ENCODE measurements at places on chromosomes 16 and 17. TPM values are rescaled to one million over a fixed set of nuclear protein-coding genes. Genes with fewer than 3 reads are reported as not detected.

The SLC12A3 gene
- total RNA-seq: 0.20 TPM

The HAS3 gene
- total RNA-seq: 0.15 TPM

The OR1G1 gene
- not detected for total RNA-seq

The TMC8 gene
- 0.30 TPM for total RNA-seq

The CLEC19A gene
- not detected for total RNA-seq

The NUP88 gene
- total RNA-seq: 92.7 TPM

The SLC35G6 gene
- not detected for total RNA-seq

The HOXB5 gene
- total RNA-seq: 0.54 TPM

The CHRNE gene
- total RNA-seq: 2.5 TPM

The FBXW10 gene
- 0.07 TPM for total RNA-seq

The ITGB3 gene
- 174 TPM for total RNA-seq

The NUFIP2 gene
- 21.7 TPM for total RNA-seq

The EPN3 gene
- total RNA-seq: 0.13 TPM

The CRHR1 gene
- not detected for total RNA-seq

The CCDC78 gene
- not detected for total RNA-seq

The RARA gene
- total RNA-seq: 26.9 TPM

The MED13 gene
- total RNA-seq: 18.7 TPM

The KRT28 gene
- total RNA-seq: not detected

The CRISPLD2 gene
- 0.20 TPM for total RNA-seq

The PRDM7 gene
- total RNA-seq: not detected

The ALOX12 gene
- total RNA-seq: not detected

The KIF18B gene
- 16.4 TPM for total RNA-seq

The OR2C1 gene
- total RNA-seq: not detected

The NAGS gene
- 13.9 TPM for total RNA-seq

The NPIPA7 gene
- 10.9 TPM for total RNA-seq

The ZACN gene
- total RNA-seq: not detected

The CMTM2 gene
- total RNA-seq: not detected

The OTOA gene
- total RNA-seq: not detected

The KRT12 gene
- not detected for total RNA-seq

The COX11 gene
- total RNA-seq: 76.5 TPM

The VAT1L gene
- total RNA-seq: 5.1 TPM

The TBC1D28 gene
- total RNA-seq: not detected

The CX3CL1 gene
- 5.1 TPM for total RNA-seq

The CIBAR2 gene
- total RNA-seq: not detected

The PRSS21 gene
- 1.2 TPM for total RNA-seq

The PMFBP1 gene
- 0.93 TPM for total RNA-seq

The SNAI3 gene
- total RNA-seq: not detected

The YPEL2 gene
- 31.4 TPM for total RNA-seq

The JPT2 gene
- 108 TPM for total RNA-seq

The LHX1 gene
- not detected for total RNA-seq

The IL21R gene
- total RNA-seq: 0.20 TPM

The VAC14 gene
- total RNA-seq: 63.4 TPM

The SULT1A1 gene
- 6.5 TPM for total RNA-seq

The SLFN14 gene
- not detected for total RNA-seq
